Cortex of kidney (tissue), 1 donor: ENCODE measurements at places on chromosomes 1 and 21.

DNA sequence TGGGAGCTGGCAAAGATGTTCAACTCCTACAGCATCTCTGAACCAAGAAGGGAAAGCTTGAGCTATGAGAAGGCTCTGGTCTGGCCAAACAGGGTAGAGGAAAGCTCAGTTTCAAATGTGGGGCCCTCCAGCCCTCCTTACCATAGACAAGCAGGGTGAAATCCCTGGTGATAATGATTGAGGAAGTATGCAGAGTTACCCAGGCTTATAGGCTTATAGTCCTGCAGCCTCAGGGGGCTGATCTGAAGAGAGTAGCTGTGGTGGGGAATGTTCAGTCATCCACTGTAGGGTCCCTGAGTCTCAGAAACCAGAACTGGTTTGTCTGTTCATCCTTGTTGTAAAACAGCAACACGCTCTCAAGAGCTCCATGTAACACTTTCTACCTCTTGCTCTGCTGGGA lies 19.8 kb upstream of the LY9 start:
- no peak for DNase-seq

- DNase-seq = no peak
These were observed 121.3 kb upstream of the JUN start for GRCh38 chr1:58905126-58905490.

GRCh38 chr21:29403922-29404538 lies 105.3 kb downstream of the BACH1 start:
- DNase-seq = no peak

DNA sequence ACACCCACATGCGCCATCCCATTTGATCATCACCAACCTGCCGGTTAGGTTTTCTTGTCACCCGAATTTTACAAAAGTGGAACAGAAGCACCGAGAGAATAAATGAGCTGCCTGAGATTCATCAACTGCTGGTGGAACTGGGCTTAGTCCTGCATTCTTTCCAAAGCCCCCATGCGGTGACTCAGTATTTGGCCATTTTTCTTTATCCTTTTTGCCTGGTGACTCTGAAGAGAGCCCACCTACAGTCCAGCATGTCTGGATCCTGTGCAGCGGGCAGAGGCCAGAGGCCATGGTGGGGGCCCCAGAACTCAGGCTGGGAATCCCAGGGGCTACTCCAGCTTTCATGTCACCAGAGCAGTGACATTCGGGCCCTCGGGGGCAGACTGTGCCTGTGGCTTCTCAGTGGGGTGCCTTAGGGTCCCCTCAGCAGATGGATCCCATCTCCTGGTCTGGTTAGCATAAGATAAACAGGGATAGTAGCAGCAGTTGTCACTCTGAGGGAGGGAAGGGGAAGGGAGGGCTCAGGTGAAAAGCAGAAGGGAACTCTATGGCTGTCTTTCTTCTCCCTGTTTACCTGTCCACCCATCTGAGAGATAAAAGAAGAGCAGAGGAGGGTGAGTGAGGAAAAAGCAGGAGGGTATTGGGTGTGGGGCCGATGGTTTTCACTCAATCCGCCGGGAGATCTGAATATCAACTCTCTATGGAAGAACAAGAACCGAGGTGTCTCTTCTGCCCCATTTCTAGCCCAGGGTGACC lies 63.2 kb downstream of the KIF26B start:
- DNase-seq = no peak

DNA sequence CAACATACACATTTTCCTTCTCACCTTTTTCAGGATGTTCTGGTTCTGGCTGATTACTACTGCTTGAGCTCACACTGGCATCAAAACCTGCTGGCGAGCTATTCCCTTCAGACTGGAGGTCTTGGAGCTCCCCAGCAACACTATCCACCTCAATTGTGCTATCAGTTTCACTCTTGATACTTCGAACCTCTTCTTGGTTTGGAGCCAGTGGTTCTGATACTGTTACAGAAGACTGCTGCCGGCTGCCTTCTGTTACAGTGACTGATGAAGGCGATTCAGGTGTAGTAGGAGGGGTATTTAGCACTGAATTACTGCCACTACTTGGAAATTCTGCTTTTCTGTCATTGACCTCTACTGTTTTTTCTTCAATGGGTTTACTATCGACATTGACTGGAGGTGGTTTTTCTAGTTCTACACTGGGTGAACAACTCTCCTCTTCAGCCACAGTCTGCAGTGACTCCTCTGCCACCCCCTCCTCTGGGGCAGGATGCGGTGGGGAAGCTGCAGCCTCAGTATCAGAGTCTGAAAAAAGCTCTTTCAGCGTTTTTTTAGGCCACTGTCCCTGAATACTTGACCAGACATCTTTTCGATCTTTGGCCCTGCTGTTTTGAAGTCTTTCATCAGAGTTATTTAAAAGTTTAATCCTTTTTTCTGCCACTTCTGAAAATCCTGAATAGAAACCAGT lies 20.7 kb upstream of the RBM34 start:
- no peak for DNase-seq

DNA sequence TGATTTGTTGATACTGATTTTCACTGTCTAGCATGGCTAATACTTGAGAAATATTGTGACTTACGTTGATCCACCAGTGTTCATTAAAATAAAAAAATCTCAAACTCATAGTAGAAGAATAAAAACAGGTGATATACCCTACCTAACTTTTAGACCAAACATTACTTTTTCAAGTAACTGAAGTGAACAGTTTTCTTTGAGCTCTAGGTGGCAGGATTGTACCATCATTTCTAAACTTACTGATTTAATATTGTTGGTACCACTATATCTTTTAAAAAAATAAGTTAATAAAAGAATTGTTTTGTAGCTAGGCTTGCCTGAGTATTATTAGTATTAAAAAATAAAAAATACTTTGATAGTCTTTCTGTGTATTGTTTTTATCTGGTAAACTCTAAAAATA lies 21.5 kb downstream of the CDC73 start:
- DNase-seq = no peak

- no peak for DNase-seq
These were observed 35.6 kb downstream of the NUF2 start for GRCh38 chr1:163357378-163357777.

GRCh38 chr21:39837861-39838359 lies 29.3 kb upstream of the PCP4 start:
- DNase-seq = no peak

- DNase-seq = no peak
These were observed 613.9 kb downstream of the PLA2G4A start for GRCh38 chr1:187442603-187443002.

DNA sequence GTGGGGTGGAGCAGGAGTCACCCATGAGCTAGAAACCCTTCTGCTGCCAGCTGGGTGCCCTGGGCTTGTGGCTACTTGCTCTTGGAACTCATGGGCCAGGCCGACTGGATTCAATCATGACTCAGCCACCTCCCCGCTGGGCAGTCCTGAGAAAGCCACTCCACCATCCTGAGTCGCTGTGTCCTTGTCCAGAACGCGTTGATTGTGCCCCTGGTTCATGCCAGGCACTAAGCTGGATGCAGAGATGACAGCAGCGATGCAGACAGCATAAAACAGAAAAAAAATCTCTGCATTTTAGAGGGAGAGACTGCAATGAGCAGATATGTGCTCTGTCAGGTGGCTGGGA lies 10.6 kb downstream of the PADI1 start:
- DNase-seq = no peak

DNA sequence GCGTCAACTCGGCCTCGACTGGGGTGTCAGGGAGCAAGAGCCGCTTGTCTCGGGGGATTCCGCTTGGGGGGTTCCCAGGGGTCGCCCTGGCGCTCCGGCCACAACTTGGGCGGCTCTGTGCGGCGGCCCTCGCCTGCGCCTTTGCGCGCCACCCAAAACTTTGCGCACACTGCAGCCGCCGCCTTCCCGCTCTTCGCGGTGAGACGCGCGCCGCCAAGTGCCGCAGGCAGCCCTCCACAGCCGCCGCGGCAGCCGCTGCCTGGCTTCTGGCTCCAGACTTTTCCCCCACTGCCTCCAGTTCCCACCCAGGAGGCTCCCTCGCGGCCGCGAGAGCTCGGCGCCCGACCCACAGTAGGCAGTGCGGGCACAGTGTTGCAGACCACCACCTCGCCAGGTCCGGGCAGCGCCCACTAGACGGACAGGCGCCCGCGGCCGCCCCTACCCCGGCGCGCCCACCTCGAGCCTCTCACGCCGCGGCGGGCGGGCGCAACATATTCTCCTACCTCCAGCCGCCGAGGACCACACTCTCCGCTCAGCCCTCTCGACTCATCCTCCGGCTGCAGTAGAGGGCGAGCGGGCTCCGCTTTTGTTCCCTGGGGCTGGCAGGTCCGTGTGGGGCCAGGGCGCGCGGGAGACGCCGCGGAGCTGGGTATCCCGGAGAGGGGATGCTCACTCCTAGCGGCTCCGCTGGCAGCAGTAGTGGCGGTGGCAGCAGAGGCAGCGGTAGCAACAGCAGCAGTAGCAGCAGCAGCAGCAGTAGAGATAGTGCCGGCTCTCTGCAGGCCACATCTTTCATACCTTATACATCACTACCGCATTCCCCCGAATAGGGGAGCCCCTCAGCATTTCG lies 296.6 kb downstream of the OMA1 start:
- DNase-seq = no peak

DNA sequence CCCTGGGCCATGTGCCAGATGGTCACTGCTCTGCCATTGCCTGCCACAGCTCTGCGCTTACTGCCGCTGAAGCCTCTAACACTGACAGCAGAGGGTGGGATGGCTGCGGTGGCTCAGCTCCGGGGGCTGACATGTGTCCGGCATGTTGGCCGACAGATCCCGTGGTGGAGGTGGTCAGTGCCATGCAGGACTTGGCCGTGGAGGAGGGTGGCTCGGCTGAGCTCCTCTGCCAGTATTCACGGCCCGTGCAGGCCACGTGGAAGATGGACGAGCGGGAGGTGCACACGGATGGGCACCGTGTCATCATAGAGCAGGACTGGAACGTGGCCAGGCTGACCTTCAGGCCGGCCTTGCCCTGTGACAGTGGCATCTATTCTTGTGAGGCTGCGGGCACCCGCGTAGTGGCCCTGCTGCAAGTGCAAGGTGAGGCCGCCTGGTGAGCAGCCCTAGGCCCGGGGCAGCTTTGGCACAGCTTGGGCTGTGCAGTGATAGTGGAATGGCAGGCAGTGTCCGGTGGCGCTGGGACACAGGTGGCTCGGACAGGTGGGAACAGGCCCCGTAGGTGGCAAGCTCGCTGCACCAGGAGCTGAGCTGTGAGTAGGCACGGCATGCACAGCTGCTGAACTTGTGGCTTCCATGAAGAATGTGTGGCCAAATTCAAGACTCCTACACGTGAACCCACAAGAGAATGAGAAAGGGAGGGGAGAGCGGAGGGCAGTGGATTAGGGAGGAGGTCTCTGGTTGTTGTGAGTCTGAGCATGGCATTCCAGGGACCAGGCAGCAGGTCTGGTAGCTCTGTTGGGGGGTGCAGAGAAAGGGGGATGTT lies 91.8 kb downstream of the TRIM11 start:
- no peak for DNase-seq

- no peak for DNase-seq
These were observed 24.2 kb downstream of the ENO1 start for GRCh38 chr1:8854240-8854639.

DNA sequence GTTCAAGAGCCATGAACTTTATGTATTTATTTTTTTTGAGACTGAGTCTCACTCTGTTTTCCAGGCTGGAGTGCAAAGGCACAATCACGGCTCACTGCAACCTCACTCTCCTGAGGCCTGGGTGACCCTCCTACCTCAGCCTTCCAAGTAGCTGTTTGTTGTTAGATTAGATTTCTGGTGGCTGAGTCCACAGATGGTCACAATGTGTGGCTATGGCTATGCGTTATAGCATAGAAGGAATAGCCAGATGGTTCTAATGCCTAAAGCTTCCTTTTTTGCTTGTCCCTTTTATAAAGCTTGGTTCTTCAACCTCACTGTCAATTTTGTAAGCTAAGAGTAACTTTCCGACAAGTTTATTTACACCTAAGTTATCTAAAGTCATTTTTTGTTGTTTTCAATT lies 62.3 kb upstream of the FMN2 start:
- no peak for DNase-seq

- DNase-seq = no peak
These were observed 919 bp downstream of the HECTD3 start for GRCh38 chr1:45009956-45010854.

- DNase-seq = no peak
These were observed 312.9 kb upstream of the RUNX1 start for GRCh38 chr21:35361988-35362387.

DNA sequence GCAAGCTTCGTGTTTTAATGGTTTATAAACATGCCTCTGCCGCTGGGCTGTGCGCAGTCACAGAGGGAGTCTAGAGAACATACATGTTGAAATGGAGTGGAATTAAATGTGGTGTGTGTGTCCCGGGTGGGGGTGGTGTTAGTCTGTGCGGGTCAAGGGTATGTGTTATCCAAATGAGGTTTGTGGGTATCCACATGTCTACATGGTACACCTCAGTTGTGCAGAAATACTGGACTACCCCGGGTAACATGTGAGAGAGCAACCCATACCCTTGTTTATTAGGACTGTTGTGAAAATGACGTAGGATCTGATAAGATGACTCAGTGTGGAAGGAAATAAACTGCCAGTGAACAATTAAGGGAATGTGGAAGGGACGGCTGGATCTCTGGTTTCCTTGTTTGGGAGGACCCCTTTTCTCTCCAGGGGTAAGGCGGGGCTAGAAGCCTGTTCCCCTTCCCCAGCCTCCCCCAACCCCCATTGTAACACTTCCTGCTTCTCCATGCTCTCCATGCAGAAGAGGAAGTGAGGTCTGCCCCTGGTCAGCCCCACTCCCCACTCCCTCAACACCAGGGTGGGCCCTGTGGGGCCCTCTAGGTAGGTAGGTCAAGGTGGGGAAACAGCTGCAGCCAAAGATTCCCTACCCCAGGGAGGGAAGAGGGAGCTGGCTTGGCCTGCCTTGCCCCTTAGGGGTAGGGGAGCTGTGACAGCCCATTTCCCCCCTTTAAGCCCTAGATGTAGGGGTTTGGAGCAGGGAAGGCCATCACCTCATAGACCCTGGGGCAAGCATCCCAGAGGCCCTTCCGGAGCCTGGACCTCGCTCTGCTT lies 690 bp downstream of the EPS8L3 start:
- no peak for DNase-seq

- DNase-seq = no peak
These were observed 30.6 kb downstream of the CDKN2C start for GRCh38 chr1:51000651-51001050.

- DNase-seq = peak; percentile 70
These were observed at the start of gene LRRC8B for GRCh38 chr1:89524369-89525168. TSS of gene LRRC8B (plus strand) at chr1:89524829. CDS start at chr1:89582651, 57,822 bp downstream.

DNA sequence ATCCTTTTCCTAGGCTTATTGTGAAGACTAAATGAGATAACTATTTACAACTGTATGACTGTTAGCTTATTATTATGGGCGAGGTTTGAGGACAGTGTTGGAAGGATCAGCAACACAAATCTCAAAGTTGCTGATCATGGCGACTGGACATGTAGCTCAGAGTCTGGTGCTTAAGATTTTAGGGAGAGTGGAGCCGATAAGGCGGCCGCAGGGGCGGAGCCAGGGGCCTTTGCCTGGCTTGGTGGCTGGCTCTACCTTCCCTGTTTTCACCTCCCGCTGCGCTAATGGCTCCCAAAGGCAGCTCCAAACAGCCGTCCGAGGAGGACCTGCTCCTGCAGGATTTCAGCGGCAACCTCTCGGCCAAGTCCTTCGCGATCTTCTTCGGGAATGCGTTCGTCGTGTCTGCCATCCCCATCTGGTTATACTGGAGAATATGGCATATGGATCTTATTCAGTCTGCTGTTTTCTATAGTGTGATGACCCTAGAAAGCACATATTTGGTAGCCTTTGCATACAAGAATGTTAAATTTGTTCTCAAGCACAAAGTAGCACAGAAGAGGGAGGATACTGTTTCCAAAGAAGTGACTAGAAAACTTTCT lies 45.5 kb downstream of the GIPC2 start:
- DNase-seq = no peak
